ENCODE measurements at places on chromosomes 1 and 21.

DNA sequence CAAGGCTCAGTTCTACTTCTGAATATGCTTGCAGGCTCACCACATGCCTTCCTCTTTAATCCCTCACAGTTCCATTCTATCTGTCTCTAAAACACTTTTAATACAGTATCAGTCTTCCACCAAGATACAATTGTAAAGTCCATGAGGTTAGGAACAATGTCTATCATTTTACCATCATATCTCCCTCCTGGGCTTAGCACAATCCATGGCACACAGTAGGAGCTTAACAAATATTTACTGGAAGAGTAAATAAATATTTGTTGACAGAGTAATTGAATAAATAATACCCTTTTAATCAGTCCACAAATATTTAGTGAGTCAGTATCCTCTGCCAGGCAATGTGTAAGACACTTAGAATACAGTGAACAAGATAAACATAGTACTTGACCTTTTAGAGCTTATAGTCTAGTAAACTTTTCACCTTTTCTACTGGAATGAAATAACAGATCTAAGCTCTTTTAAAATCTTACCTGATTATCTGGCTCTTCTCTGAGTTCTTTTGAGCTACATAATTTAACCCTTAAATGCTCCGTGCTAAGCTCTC is 12.7 kb upstream of the GADD45A start:
- no peak for DNase-seq

GRCh38 chr1:39272027-39272797 is 67.7 kb downstream of the MACF1 start:
- DNase-seq = no peak

- DNase-seq = no peak
These were observed 15.7 kb upstream of the HDAC1 start for GRCh38 chr1:32276032-32276782.

GRCh38 chr1:30249446-30250337 is 473.7 kb downstream of the MATN1 start:
- no peak for DNase-seq

DNA sequence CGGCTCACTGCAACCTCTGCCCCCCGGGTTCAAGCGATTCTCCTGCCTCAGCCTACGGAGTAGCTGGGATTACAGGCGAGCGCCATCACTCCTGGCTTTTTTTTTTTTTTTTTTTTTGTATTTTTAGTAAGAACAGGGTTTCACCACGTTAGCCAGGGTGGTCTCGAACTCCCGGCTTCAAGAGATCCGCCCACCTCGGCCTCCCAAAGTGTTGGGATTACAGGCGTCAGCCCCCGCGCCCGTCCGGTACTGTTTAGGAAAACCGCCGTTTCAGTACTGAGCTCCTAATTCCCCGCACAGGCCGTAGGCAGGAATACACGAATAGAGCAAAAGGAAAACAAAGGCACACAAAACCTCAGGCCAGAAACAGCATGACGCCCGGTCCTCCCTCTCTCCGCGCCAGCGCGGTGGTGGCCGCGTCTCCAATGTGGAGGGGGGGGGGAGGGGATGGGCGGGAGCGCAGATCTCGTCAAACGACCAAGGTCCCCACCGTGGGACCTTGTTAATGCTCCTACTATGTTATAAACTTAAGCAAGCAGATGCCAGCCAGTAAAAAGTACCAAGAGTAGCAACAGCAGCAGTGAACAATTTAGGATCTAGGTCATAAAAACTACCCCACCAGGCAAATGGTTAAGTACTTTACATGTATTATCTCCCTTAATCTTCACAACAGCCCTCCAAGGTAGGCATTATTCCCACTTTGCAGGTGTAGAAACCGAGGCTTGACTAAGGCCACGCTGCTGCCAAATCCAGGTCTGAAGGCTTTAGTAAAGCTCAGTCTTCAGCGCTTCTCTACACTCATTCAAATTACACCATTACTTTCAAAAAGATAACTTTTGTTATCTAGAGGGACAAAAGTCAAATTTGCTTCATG is 648 bp upstream of the ADAR start:
- peak; percentile 43 for DNase-seq

DNA sequence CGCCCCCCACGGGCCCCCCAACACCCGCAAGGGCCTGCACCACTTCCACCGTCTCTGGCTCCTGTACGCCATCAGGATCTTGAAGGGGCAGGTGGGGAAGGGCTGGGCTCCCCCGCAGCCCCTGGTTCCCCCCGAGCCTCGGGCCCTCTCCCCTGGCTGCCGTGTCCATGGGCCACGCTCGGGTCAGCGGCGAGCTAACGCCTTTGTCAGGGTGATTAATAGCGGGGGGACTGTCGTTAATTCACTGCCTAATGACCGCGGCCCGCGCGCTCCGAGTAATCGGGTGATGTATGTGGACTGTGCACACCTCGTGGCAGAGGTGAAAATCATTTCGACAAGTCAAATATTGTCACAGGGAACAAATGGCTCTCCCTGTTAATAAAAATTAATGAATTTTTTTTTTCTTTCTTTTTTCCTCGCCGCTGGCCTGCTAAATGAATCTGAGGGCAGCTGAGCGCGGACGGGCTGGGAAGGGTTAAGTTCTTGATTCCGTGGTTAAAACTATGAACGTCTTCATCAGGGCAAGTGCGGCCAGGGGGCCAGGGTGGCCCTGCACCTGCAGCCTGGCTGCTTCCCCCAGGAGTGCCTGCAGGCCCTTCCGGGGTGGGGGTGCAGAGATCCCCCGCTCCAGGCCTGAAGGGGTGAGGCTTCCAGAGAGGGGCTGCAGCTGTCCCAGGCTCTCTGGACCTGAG is 100.8 kb downstream of the PRDM16 start:
- DNase-seq = no peak

GRCh38 chr1:227939791-227940771 is 7.7 kb downstream of the WNT9A start:
- DNase-seq = no peak

DNA sequence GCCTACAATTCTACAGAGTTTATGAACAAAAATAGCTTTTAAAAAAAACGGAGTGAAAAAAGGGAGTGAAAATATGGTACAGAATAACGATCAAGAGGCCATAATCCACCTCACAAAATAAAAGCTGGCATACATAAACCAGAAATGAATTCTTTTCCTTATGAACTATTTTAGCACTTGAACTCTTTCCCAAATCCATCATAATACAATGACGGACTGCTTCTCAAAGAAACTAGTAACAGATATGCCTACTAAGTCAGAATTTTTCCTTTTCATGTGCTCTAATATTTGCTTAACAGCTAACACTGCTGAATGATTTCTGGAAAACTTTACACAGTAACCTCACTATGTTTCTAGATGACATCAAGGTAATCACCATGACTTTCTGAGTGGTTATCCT is 144.0 kb downstream of the EIF4G3 start:
- no peak for DNase-seq

GRCh38 chr1:18875107-18875795 is 15.8 kb upstream of the TAS1R2 start:
- no peak for DNase-seq

GRCh38 chr1:225554216-225554812 is 98.6 kb downstream of the ENAH start:
- no peak for DNase-seq

GRCh38 chr1:185155600-185156287 is 1.0 kb downstream of the TRMT1L start:
- DNase-seq = no peak

DNA sequence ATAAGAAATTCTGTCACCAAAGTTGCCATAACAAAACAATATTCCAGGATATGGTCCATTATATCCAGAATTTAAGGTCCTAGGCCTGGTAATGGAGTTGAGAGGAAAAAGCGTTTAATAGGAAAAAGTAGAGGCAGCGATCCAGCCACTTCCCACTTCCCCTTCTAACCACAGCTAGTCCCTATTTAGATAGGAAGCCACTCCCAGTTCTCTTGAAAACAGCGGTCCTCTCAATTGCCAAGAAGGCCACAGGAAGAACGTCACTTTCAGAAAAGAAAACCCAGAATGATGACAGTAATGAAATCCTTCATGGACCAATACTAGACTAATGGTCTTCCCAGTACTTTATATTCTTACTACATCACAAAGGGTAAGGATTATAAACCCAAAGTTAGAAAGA is 38.6 kb downstream of the ABL2 start:
- no peak for DNase-seq

DNA sequence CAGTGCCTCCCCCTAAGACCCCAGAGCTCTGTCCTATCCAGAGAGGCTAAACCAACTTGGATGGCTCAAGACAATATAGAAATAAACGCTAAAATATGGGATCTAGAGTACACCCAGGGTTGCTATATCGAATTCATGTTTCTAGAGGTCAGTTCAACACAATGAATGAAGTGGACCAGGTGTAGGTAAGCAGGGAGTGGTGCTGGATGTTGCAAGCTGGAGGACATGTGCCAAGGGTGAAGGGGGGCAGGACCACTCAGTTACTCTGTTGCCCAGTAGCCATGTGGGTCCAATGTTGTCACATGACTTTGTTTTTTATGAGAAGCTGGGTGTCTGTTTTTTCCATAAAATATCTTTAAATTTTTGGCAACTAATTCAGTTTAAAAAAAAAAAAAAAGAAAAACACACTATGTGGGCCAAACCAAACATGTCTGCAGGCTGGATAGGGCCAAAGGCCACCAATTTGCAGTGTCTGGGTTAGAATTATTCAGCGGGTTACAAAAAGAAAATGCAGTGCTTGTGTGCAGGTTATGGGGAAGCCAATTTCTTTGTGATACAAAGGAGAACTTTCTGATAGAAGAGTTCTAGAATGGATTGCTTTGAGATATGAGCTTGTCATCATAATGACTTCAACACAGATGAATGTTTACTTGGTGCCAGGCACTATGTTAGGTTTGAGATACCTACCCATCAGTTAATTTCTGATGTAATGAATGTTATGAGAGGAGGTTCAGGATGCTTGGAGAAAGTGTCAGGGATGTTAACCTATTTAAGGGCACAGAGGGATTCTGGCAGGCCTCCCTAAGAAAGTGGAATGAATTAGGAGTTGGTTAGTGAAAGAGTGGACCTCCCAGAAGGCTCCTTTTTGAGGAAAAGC is 8.9 kb downstream of the CACHD1 start:
- no peak for DNase-seq

- no peak for DNase-seq
These were observed 15.8 kb upstream of the EVA1B start for GRCh38 chr1:36339215-36339614.

DNA sequence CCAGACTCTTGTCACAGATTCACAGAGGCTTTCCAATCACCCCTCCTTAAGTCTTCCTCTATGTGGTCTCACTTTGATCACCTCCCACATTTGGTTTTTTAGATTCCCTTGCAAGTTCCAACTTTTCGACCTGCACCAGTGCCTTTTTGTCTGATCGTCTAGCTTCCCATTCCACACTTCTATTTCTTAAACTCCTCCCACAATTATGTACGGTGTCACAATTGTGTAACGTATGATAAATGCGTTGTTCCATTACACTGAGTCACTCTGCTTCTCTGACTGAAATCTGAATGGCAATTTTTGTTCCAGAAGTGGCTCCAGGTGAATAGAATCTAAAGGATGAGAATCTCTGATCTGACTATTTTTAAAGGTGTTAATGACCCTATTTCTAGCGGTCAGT is 320.1 kb downstream of the LMX1A start:
- no peak for DNase-seq

Measured in SW 1271 (cell line).